ENCODE measurements at places on chromosomes 6 and 20.

- no peak for DNase-seq
Measured at GRCh38 chr6:118748311-118749062, 97.1 kb upstream of the CEP85L start.

- no peak for DNase-seq
Measured at GRCh38 chr20:32629813-32630212, 43.9 kb downstream of the C20orf203 start.

GRCh38 chr6:149079911-149080491, 237.5 kb upstream of the TAB2 start:
- no peak for DNase-seq

DNA sequence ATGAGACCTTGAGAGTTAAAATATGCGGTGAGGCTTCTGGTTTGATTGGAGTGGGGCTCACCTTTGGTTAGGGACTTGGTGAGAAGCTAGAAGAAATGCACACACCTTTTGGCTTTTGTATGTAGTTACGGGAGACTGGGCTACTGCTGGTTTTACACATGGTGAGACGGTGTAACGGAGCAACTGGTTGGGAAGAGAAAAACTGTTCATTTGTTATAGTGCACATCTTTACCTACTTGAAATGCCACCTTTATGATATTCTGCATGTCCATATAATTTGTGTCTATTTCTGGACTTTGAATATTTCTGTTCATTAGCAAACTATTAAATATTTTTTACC, 31.6 kb downstream of the TIAM2 start:
- no peak for DNase-seq

GRCh38 chr6:31356216-31356945, 598 bp downstream of the HLA-B start:
- DNase-seq = no peak

DNA sequence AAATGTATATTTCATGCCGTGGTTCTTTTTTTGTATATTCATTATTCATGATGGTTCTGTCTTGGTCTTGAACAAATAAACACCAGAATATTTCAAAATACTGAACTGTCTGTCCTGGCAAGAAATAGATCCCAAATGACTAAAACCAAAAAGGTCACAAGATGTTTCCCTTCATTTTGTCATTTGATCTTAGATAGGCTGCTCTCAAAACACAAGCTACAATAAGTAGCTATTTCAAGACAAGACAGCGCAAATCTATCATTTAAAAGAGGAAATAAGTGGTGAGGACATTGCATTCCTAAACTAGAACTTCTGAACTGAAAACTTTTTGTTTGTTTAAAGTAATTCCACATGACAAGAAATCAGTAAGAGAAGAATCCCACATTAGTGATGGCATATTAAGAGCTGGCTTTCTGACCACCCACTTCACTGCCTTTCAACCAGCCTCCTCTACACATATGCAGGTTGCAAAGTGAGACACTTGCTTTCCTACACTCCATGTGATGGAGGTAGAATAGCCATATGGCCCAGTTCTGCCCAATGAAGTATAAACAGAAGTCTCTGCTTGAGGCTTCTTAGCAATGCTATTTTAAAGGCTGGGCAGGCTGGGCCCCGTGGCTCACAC, 54.4 kb upstream of the CCDC28A start:
- no peak for DNase-seq

DNA sequence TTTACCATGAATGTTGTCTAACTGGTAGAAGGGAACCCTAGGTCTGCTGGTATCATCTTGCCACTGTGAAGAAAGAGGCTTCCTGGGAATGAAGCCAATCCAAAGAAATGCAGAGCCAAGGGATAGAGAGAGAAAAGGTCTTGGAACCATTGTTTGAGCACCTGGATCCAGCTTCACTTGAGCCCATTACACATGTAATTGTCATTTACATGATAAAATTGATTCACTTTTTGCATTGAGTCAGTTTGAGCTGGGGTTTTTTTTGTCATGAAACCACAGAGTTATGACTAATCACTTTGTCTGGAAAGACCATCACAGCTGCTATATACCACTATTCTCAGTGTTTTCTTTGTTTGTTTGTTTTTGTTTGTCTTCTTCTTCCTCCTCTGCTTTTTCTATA, 112.3 kb downstream of the CBLN4 start:
- DNase-seq = no peak

DNA sequence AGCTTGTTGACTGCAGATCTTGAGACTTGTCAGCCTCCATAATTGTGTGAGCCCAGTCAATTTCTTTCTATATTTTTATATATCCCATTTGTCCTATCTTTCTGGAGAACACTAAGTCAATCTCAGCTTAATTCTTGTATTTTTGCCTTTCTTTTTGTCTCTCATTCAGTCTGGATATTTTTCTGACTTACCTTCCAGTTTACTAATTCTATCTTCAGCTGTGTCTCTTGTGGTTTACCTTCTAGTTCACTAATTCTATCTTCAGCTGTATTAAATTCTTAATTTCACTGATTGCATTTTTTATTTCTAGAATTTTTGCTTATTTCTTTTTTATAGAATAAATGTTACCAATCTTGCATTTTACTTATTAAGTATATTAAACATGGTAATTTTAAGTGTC, 17.8 kb upstream of the RFX6 start:
- DNase-seq = no peak

DNA sequence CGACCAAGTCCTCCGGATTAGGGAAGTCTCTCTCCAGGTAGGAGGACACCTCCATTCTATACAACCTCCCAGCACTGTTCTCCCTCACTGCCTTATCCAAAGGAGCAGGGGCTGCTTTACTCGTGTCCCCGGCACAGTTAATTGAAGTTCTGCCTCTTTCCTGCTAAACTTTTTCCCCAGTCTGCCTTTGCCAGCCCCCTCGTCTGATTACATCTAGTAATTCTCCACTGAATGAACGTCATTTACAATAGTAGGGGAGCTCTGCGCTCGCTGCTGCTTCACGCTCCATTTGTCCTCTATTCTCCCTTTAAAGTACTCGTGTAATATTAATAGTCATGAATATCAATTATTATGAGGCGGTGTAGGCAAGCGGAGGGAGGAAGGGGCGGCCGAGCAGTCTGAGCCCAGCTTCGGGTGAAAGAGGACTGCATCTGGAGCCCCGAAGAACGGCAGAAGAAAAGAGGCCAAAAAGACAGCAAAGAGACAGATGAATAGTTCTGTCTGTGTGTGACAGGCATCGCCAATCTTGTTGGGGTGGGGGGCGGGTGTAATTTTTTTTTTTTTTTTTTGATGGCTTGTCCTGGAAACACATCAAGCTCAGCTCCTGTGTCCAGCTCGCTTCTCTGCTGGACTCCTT, 2.9 kb downstream of the TFAP2B start:
- no peak for DNase-seq

- no peak for DNase-seq
Measured at GRCh38 chr6:10111975-10112374, 302.9 kb downstream of the TFAP2A start.

GRCh38 chr6:54111341-54112045, at the start of gene MLIP:
TSS of gene MLIP (plus strand) at chr6:54111443. CDS start at chr6:54111480, 37 bp downstream.
- no peak for DNase-seq

GRCh38 chr6:118896339-118897136, 2.6 kb downstream of the ASF1A start:
- no peak for DNase-seq
